ENCODE measurements at places on chromosomes 1 and 21.

DNA sequence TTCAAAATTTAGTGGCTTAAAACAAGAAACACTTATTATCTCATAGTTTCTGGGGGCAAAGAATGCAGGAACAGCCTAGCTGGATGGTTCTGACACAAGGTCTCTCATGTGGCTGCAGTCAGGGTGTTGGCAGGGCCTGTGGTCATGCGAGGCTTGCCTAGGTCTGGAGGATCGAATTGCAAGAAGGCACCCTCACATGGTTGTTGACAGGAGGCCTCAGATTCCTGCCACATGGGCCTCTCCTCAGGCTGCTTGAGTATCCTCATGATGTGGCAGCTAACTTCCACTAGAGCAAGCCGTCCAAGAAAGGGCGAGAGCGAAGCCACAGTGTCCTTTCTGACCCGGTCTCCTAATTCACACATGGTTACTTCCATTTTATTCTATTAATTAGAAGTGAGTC is 6.2 kb upstream of the NRIP1 start:
- no peak for DNase-seq

- DNase-seq = no peak
Measured at GRCh38 chr1:19405195-19405760, 80.1 kb downstream of the CAPZB start.

DNA sequence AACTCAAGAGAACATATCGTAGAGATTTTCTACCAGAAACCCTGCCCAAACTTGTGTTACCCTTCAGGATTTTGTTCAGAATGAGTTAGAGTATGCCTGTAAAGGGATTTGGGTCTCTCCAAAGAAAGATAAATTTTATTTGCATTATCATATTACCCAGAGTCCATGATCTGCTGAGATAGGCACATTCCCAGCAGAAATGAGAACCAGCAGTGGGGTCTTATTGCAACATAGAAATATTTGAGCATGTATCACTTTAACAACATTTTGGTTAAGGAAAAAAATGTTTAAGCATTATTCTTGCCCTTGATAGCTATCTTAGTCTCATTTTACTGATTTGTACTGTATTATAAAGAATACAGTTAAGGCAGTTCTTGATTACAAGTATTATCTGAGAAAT is 10.6 kb downstream of the VCAM1 start:
- no peak for DNase-seq

DNA sequence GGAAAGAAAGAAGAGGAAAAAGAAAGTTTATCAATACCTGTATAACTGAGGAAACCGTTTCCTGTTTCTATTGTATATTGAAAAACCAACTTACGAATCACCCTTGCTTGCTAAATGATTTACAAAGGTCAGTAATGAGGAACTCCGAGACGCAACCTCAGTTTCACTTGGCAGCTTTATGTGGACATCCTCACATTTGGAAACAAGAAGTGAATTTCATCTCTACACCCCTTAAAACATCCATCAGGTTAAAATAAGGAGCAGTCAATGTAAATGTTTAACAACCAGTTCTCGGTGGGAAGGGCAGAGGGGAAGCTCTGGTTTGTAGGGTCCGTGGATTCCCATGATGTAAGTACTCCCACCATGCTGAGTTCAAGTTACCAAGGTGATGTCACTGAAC is 481.7 kb upstream of the RUNX1 start:
- no peak for DNase-seq

Measured in dorsolateral prefrontal cortex (tissue), 122 donors.